Spinal cord (tissue), 10 donors: ENCODE measurements at places on chromosomes 13 and 19. TPM values are rescaled to one million over a fixed set of nuclear protein-coding genes. Genes with fewer than 3 reads are reported as not detected.
A peak's percentile ranks its signal among the peaks of the same experiment; 100 is the strongest.

The PRDX2 gene
- 280 TPM for total RNA-seq

The PRR36 gene
- total RNA-seq, result 1.9 TPM

DNA sequence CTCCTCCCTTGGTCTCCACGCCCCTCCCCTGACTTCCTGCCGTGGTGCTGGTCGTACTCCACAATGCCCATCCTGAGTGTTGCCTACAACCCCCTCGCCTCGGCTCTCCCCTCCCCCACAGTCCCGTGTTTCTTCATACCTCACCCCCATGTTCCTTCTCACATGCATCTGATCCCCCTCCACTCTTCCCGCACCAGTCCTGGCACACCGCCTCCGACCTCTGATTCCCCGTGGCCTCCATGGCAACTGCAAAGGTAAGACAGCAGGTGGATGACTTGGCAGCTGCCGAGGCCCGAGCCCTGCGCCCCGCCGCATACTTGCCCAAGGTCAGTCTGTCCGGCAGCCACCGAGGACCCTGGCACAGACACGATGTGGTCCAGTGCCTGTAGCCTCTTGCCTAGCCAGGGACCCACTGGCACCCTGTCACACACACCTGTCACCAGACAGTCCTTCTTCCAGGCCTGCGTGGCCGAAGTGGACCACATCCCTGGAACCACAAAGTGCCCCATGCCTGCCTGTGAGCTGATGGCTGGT is 16.1 kb upstream of the SDHAF1 start:
- no peak for DNase-seq
- H3K27me3 ChIP-seq, result peaks cover 2% of the 10 kb centered on the region
- H3K27ac ChIP-seq, result no peak overlapping the region
- no peaks in the 10 kb centered on the region for H3K4me1 ChIP-seq
- H3K4me3 ChIP-seq, result no peak overlapping the region

The RXFP2 gene
- total RNA-seq, result not detected

DNA sequence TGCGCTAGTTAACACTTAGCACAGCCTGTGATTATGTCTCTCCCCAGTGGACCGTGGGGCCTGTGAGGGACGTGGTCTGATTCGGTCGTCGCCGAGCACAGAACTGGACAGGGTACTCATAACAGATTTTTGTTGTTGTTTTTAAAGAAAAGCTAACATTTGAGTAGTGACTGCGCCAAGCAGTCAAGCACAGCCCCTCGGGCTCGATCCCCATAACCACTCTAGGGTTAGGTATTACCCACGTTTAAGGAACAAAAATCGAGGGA is 805 bp upstream of the PTOV1 start:
- peaks cover 32% of the 10 kb centered on the region for H3K4me1 ChIP-seq
- no peak for DNase-seq
- H3K27me3 ChIP-seq, result no peaks in the 10 kb centered on the region
- peak overlapping the region; percentile 41 for H3K4me3 ChIP-seq
- peak overlapping the region; percentile 100 for H3K27ac ChIP-seq
- H3K36me3 ChIP-seq, result peaks cover 21% of the 10 kb centered on the region

The RNF17 gene
- total RNA-seq, result 0.06 TPM
